ENCODE measurements at places on chromosomes 6 and 20.

GRCh38 chr6:4606821-4607704 lies 169.1 kb upstream of the CDYL start:
- DNase-seq = no peak

GRCh38 chr6:72616406-72617015 lies 5.4 kb upstream of the KCNQ5 start:
- DNase-seq = no peak

GRCh38 chr6:142174703-142175102 lies 27.6 kb downstream of the VTA1 start:
- DNase-seq = no peak

GRCh38 chr6:157455731-157456523 lies 74.9 kb downstream of the ZDHHC14 start:
- DNase-seq = no peak

DNA sequence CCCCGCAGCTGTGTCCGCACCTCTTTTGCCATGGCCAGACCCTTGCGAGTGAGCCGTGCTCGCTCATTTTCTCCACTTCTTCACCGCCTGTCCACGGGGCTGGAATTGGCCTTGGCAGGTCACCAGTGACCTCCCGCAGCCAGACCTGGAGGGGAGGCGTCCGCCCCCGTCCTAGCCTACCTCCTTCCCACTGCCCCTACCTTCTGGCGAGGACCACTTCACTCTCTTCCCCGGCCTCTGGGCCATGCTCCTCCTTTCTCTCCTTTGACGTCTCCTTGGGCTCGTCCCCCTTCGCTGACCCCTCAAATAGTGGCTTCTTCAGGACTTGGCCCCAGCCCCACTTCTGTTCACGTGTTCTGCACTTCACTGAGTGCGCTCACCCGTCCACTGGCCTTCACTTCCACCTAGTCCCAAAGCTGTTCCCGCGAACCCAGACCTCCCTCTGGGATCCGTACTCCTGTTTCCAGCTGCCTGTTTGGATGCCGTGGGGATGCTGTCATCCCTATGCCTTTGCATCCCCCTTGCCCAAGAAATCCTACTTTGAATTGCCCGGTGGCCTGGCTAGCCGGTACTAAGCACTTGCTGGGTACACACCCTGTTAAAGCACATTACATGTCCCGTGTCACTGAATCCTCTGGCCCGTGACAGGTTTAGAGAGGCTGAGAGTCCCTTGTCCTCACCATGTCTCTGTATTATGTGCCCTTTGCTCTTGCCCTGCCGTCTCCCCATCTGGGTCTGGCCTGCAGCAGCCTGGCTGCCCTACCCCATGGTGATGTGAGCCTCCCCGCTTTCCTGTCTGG lies 33.0 kb downstream of the SPATA2 start:
- DNase-seq = no peak

DNA sequence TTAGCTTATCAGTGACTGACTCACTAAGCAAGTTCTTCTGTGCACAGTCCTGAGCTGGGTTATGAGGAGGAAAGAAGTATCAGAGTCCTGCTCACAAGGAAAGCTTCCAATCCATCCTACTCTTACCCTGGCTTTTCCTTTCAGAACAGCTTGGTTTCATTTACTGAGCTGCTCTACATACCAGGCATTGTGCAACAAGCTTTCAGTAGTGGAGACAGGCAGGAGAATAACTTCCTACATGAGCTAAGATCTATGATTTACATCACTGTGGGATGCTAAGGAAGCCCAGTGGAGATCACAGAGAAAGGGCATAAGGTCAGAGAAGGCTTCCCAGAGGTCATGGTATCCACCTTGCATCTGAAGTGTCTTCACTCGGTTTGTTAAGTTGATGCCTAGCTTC lies 144.5 kb downstream of the MAP3K7 start:
- no peak for DNase-seq

DNA sequence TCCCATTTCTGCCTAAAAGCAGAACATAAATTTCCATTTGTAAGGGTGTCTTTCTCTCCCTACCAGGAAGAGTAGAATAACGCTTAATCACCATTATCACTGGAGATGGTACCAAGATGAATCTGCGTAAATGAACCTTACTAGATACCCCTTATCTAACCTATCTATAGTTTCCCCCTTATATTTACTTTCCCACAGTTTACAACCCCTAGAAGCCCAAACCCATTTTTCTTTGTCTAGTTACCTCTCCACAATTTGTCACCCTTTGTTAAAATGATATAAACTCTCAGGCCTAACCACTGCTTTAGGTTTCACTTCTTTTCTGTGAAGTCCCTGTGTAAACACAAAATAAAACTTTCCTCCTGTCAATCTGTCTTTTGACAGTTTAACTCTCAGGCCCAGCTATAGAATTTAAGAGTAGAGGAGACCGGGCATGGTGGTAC lies 45.5 kb downstream of the PCNA start:
- DNase-seq = no peak

DNA sequence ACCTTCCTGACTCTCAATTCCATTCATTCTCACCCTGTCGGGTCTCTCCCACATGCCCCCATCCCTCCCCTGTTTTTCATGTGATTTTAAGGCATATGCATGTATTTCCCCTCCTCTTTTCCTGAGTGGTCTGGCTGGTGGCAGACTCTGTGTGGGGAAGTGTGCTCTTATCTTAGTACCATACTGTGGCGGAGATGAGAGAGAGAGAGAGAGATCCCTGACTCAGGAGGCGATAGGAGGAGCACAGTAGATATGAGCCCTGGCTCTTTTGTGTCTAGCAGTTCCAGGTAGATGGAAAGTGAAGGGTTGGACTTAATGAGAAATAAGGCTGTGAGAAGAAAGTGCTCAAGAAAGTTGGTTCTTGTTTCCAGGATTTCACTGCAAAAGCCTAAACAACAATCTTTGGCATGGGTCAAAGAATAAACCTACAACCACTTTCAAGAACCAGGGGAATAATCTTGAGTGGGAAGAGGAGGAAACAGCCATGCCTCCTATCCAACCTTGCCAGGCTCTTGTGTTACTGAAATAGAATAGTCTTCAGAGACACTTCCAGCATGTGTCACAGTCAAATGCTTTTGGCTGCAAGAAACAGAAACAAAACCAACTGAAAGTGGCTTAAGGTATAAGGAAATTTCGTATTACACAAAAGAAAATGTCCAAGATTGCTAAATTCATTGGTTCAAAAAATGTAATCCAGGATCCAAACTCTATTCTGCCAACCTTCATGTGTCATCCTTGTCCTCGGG lies 123.8 kb upstream of the MYLIP start:
- DNase-seq = no peak

GRCh38 chr6:27130668-27131428 lies 116.7 kb upstream of the PRSS16 start:
- DNase-seq = no peak

DNA sequence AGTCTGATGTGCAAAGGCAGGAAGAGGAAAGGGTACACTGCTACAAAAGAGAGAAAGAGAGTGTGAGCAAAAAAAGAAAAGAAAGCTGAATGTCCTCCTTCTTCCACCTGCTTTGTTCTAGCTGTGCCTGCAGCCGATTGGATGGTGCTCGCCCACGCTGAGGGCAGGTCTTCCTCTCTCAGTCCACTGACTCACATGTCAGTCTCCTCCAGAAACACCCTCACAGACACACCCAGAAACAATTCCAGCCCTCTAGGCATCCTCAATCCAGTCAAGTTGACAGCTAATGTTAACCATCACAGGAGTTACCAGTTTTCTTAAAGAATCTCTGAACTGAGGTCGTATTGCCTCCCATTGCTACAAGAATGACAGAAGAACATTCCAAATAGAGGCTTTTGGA lies 411.9 kb upstream of the SASH1 start:
- DNase-seq = no peak

GRCh38 chr6:151663559-151663958 lies 143.9 kb upstream of the ESR1 start:
- DNase-seq = no peak

GRCh38 chr20:496126-496696 lies 33.9 kb upstream of the TBC1D20 start:
- DNase-seq = no peak

DNA sequence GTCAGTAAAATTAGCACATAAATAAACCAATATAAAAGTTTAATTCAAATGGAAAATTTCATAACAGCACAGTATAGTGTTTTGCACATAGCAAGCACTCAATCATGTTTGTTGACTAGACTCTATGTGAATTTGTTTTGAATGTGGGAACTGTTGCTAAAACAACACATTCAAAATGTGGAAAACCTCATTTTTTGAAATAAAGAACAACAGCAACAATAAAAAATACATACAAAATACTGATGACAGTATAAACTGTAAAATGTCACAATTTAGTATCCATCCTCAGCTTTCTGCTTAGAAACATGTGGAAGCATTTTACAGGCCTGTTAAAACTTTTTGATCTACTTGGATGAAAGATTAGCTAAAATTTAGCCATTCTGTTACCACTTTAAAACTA lies 47.4 kb downstream of the HDAC2 start:
- no peak for DNase-seq

DNA sequence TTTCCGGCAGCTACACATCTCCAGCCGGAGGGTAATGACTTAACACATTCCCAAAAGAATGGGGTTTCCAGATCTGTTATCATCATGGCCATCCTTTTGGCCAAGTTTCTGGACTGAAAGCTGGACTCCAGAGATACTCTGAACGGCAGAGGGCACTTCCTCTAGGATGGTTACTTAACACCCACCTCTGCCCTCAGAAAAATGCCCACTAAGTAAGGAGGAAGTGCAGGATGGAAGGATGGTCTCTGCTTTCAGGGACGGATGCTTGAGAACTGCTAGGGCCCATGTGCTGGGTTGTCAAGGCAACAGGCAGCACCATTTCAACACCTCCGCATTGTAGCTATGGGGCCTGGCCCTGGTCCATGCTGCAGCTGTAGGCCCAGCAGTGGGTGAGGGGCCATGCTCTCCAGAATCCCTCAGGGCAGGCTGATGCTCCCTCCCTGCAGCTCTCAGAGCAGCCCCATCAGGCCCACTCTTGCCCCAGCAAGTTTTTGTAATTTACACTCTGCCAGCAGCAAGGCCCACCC lies 16.5 kb upstream of the TGM3 start:
- no peak for DNase-seq

- no peak for DNase-seq
These were observed 245.9 kb downstream of the ERMARD start for GRCh38 chr6:169997187-169997929.

DNA sequence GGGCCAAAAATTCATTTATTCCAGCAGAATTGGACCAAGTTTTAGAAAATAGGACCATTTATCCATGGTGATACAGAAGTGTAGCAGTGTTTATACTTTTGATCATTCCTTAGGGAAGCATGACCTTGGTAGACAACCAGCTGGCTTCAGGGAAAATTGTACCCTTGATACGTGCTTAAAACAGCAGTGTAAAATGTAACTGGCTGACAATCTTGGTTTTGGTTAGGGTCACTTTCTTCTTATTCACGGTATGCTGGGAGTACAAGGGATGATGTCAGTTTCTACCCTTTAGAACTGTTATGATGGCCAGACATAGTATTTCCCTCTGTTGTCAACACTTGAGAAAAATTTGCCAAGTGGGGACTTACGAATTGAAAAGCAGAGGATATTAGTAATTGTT lies 157.1 kb downstream of the BCKDHB start:
- no peak for DNase-seq

Data from activated CD8-positive, alpha-beta T cell treated with anti-CD3 and anti-CD28 coated beads, Interleukin-2, amount 10 ng/mL, durations not matched to agents 7 days and 5 days (primary cell).